ENCODE measurements at places on chromosomes 7 and 10.

GRCh38 chr10:60943316-60944057, 498 bp downstream of the RHOBTB1 start:
- DNase-seq: peak; percentile 91

- no peak for DNase-seq
Observed at GRCh38 chr7:112212571-112212970, 6.1 kb downstream of the ZNF277 start.

DNA sequence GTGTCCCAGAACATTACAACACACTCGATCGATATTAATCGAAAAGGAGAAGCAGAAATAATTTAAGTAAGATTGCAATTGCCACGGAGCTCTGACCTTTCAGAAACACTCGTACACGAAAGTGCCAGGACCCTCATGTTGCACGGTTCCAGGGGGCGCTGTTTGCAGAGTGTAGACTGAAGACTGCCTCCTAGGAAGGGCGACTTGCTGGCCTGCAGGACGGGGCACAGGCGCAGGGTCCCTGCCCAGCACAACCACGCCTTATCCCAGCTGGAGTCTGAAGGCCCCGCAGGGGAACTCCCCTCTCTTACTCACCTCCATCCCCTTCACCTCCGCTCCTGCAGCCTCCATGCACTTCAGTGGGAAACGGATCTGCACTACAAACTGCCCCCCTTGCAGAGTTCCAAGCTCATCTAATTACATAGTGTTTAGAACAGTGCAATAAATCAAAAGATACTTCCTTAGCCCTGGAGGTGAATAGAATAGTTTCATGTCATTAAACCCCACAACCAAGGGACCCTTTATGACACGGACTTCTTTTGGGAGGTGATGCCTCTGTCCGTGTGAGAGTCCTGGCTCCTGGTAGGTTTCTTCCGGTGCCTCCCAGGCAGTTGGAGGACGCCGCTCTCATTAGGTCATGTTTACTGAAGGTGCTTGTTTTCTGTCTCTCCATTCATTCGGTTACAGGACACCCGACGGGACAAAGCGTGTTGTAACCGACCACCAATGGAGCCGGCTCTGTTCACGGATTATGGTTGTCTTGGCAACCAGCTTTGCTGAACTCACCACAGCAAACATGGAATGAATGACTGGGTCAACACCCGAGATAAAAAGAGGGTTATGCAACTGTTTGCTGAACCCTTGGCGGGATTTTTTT, 262.2 kb downstream of the BAMBI start:
- peak; percentile 50 for DNase-seq

DNA sequence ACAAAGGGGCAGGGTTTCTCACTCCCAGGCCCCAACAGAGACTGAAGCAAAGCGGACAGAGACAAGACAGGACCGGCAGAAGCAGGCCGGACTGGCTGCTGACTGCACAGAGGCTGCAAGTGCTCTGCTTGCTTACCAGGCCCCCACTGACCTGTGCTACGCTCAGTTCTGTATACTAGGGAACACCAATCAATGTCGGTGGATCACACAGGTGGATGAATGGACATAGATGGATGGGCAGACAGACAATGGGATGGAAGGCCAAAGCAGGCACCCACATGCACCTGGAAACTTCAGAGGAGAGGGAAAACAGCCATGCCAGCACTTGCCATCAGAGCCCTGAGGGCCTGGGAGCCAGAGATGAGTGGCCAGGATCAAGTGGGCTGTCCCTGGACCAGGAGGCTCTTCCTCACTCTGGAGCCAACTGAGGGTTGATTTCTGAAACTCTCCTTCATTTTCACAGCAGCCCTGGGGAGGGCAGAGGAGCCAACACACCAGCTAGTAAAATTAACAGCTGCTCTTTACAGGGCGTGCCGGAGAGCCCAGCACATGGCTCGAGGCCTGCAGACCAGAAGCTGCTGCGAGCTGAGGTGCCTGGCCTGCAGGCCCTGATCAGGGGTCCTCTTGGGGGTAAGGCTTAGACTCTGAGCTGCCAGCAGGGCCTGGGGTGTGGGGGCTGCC, 243.6 kb downstream of the KCNMA1 start:
- no peak for DNase-seq

GRCh38 chr10:30992681-30993080, 39.0 kb downstream of the ZNF438 start:
- DNase-seq: no peak

- no peak for DNase-seq
Observed at GRCh38 chr10:51698473-51699063, 827 bp downstream of the CSTF2T start.

GRCh38 chr7:123004931-123005330, 9.4 kb upstream of the TAS2R16 start:
- no peak for DNase-seq

- no peak for DNase-seq
Observed at GRCh38 chr7:105268511-105269392, 120.0 kb downstream of the SRPK2 start.

- DNase-seq: no peak
Observed at GRCh38 chr10:103025696-103026095, 107.6 kb downstream of the CNNM2 start.

DNA sequence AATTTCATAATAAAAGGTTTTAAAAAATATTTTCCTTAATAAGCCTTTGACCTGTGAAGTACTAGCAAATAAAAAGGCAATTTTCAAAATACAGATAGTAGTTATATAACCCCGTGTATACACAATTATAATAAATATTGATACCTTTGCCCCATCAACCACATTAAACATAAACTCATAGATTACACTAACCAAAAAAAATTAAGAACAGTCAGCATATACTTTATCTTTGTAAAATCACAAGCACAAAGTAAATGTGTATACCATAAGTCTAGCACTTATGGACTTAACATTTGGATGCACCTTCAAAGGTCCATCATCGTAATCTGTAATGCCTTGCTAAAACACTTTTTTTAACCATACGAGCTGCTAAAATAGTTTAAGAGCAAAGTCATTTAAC, 123.4 kb downstream of the SNX13 start:
- DNase-seq: no peak

- DNase-seq: no peak
Observed at GRCh38 chr7:99699946-99700345, 20.1 kb upstream of the CYP3A5 start.

- no peak for DNase-seq
Observed at GRCh38 chr7:84536271-84536870, 341.8 kb upstream of the SEMA3A start.

DNA sequence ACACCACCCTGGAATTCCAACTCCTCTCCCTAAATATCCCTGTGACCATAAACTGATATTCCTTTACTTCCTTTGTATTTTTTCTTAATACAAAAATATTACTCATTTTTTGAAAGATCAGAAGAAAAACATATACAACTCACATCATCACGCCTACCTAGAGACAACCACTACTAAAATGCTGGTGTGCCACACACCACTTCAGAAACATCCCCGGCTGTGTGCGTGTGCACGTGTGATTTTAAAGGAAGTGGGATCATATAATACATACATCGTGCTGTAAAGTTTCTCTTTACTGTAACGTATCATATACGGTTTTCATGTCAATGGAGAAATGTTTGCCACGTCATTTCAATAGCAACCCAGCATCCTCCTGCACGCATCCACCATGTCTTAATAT, 76.5 kb downstream of the ITIH5 start:
- no peak for DNase-seq

DNA sequence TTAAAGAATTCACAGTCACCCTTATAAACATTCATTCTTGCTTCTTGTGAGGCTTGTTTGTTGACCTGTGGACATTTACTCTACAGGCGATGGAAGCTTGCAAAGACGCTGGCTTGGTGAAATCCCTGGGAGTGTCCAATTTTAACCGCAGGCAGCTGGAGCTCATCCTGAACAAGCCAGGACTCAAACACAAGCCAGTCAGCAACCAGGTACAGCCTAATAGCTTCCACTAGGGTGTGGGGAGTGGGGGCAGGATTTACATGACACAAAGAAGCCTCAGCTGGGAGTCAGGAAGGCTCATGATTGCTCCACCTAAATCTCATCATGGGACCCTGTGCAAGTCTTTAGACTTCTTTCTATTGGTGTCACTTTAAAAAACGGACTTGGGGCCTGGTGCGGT, 29.0 kb downstream of the AKR1D1 start:
- no peak for DNase-seq

- no peak for DNase-seq
Observed at GRCh38 chr7:25611196-25611595, 382.9 kb upstream of the NPVF start.

DNA sequence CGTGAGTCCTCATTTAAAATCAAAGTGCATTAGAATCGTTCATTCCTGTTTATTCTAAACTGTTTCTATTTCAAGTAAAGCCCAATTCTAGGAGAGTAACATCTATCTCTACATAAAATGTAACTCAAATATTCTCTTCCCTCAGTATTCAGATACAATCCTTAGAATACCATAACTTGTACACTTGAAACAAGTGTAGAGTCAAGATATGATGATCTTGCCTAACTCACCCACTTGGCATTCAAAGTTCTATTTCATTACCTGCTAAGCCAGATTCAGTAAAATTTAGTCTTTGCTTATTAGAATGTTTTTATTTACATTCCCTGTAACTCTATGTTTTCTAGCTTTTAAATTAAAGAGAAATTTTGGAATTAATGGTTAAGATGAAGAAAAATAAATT, 31.6 kb downstream of the PRPS1L1 start:
- DNase-seq: no peak

- DNase-seq: no peak
Observed at GRCh38 chr10:12180221-12180974, 15.3 kb downstream of the NUDT5 start.

- no peak for DNase-seq
Observed at GRCh38 chr10:21527598-21528235, 2.2 kb upstream of the SKIDA1 start.

- DNase-seq: no peak
Observed at GRCh38 chr10:132099389-132100090, 33.8 kb downstream of the JAKMIP3 start.

- DNase-seq: no peak
Observed at GRCh38 chr10:63421591-63421990, 44.2 kb downstream of the JMJD1C start.

DNA sequence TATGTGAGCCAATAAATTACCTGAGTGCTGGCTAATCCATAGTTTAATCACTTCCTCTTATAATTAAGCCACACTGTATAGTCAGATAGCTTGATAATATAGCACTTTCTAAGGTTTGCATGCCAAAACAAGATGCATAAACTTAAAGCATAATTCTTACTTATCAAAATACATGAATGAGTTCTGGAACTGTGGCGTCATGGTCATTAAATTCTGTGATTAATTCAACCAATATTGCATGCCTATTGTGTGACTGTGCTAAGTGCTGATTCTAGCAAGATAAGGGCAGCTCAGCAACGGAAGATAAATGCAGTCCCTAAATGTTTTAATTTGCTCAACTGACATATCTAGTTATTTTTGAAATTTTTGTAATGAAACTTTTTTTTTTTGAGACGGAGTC, 29.7 kb downstream of the HOXA1 start:
- DNase-seq: no peak

- peak; percentile 35 for DNase-seq
Observed at GRCh38 chr7:30276203-30276900, 8.0 kb upstream of the ZNRF2 start.

GRCh38 chr7:38893061-38893460, 15.9 kb downstream of the VPS41 start:
- no peak for DNase-seq

GRCh38 chr7:154832557-154833138, 170.3 kb downstream of the PAXIP1 start:
- no peak for DNase-seq

- DNase-seq: no peak
Observed at GRCh38 chr7:96121752-96122151, 200.1 kb downstream of the SLC25A13 start.

DNA sequence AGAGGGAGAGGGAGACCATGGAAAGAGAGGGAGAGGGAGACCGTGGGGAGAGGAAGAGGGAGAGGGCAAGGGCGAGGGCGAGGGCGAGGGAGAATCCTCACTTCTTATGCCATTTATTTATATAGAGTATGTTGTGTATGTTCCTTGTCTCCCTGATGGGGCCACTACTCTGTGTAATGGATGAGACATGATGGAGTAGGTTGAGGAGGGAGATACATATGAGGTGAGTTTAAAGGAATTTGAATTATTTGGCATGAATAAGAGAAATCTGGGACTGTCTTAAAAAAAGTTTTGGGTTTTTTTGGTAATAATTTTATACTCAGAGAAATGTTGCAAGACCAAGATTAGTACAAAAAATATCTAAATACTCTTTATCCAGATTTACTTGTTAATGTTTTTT, 20.1 kb downstream of the CCSER2 start:
- DNase-seq: no peak

DNA sequence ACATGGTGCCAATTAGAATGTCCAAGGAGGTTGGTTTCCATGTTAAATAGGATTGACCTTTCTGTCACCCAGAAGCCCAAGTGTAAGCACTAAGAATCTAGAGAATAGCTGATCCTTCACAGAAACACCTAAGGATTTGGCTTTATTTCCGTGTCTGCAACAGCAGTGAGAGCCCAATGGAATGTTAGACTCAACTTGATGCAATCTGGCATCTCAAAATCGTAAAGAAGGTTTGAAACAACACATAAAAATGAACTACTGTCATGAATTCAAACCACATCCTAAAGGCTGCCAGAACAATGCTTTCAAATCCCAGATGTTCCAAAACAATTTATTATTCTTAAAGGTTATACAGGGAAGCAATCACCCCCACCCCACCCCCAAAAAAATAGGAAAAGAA, 18.6 kb downstream of the PPP1R3C start:
- no peak for DNase-seq

GRCh38 chr10:91552274-91553095, 80.4 kb downstream of the PPP1R3C start:
- DNase-seq: peak; percentile 10

- no peak for DNase-seq
Observed at GRCh38 chr7:143411976-143412708, 3.5 kb upstream of the EPHA1 start.

All from upper lobe of left lung (tissue), 6 donors.